LHCN-M2 (cell line): ENCODE measurements at places on chromosomes 4 and X.
A peak's percentile ranks its signal among the peaks of the same experiment; 100 is the strongest.

DNA sequence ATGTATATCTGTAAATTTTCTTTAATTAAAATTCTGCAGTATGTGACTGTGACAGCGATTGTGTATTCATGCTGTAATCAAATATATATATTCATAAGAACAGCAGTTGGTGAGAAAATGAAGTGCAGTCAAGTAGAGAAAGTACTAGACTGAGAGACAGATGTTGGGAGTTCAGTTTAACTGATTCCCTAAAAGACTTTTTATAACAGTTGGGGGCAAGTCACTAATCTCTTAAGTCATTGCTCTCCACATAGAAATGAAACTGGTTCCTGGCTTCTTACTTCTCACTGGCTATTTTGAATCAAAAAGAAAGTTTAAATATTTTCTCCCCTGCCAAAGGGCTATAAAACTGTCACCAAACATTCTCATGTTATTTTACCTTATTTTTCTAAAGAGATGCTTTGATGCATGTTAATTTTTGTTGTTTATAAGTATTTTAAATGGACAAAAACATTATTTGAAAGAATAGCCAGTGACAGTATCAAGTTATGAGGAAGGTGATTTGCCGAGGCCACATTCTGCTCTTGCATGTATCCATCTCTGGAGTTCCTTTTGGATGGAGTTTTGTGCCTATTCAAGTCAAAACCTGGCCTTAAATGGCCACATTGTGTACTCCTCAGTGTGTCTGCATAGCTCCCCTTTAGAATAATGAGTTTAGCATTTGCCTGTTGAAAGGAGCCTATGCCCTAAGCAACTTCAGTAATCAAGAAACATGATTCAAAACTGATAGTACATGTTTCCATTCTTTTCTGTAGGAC is 30.8 kb downstream of the EXOC1 start:
- DNase-seq, result no peak

DNA sequence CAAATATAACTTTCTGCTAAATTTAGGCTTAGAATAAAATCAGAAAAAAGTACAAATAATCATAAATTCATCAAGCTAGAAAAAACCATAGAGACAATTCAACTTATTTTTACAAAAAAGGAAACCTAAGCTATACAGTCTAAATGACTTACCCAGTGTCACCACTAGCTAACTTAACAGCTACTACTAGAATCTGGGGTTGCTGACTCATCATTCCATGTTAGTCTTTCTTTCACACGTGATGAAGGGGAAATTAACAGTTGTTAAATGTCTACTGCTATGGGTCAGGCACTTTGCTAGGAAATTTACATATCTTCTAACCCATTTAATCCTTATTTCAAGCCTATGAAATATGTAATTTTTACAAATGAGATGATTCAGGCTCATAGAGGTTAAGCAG is 349.3 kb upstream of the GALNT7 start:
- DNase-seq, result peak; percentile 41

- no peak for DNase-seq
Observed at GRCh38 chr4:149211876-149212275, 603.8 kb downstream of the IQCM start.

DNA sequence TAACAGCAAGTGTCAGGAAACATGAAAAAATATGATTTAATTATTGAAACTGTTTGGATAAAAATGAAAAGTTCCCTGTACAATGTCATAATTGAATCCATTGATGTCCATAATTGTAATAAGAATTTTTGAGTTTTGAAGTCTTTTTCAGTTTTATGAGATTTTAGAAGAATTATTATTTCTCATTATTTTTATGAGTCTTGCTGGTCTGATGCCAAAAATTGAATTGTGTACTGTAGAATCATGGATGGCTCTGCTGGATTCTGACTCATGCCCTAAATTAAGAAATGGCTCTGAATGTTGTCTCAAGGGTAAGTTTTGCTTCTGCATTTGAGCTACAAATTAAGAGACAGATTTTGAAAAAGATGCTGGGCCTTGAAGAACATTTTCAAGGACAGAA is 132.8 kb upstream of the MAP9 start:
- no peak for DNase-seq
